ENCODE measurements at places on chromosomes 6 and 20. TPM values are rescaled to one million over a fixed set of nuclear protein-coding genes. Genes with fewer than 3 reads are reported as not detected.

DNA sequence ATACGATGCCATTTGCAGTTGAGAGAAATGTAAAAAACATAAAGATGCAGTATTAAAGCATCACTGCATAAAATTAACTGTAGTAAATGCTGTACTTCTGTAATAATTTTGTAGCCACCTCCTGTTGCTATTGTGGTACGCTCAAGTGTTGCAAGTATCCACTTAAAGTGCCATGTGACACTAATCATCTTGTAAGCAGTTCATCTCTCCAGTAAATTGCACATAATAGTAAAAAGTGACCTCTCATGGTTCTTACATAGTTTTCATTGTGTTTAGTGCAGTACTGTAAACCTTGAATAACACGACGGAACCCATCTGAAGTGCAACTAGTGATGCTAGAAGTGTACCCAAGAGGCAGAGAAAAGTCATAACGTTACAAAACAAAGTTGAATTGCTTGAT, 190.1 kb upstream of the VGLL2 start:
- no peak for DNase-seq

- no peak for DNase-seq
Observed at GRCh38 chr20:57851025-57851682, 141.3 kb upstream of the PMEPA1 start.

- DNase-seq, result no peak
Observed at GRCh38 chr6:45415788-45416518, 38.2 kb upstream of the SUPT3H start.

DNA sequence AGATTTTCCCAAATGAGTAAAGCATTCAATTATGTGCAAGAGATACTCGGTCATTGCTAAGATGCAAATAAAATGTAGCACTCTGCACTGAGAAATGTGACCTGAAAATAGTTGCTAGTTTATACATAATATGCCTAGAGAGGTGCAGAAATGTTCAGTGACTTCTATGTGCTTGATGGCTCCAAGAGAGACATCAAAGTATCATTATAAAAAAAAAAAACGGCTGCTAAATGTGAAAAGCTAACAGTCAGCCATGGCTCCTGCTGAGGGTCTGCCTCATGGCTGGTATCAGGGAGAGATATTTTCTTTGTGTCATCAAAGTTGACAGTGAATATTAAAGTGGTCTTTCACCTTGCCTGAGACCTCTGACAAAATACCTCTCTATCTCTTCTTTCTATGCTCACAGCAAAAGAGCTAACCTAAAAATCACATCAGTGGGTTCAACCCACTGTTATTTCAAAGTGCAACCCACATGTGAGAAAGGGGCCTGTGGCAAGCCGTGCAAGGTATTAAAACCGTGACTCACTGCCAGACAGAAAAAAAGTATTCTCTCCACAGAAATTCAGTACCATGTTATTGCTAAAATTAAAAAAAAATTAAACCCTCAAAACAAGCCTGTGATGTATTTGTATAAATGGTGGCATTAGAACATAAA, 259.0 kb downstream of the HIVEP2 start:
- no peak for DNase-seq

GRCh38 chr6:22045261-22045912, 251.4 kb downstream of the PRL start:
- DNase-seq, result no peak

GRCh38 chr20:8812817-8813216, 256.1 kb upstream of the PLCB4 start:
- no peak for DNase-seq

DNA sequence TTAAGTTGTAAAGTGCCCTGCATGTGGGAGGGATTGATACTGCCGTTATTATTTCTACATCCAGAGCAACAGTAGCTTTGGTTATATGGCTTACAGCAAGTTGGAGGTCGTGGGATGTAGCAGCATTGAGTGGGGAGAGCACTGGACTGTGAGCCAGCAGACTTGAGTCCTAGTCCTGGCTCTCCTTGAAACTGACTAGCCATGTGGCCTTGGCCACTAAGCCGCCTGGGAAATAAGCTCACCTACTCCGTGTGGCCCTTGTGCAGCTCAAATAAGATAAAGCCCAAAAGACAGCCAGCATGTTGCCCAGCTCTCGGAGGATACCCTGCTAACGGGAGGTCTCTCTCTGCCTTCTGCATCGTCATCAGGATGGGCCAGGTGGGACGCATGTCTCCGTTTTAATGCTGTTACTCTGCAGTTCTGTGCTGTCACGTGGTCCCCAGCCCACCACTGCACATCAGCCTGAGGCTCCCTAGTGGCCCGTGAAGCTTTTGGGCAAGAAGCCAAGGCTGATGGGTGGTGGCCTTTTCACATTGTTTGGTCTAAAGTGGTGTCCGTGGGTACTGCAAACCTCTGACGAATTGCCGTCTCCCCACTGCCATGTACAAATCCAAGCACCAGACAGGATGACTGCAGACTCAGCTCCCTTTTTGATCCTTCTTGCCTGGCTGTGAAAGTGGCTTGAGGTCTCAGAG, 7.9 kb downstream of the EPB41L1 start:
- no peak for DNase-seq

DNA sequence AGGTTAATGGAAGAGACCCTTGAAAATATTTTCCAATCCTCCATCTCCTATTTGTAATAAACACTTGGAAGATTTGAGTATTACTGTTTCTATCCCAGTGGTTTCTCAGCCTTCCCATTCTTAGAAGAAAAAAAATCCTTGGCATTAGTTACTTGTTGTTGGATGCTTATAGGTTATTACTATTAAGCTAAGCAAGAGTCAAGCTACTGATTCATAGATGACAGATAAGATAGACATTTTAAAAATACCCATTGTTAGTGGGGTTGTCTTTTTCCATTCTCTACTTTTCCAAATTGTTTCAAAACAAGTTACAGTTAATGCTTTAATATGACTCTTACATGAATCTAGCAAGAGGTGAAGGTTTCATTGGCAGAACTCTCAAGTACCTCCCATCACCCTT, 158.5 kb downstream of the HIVEP2 start:
- DNase-seq, result no peak

DNA sequence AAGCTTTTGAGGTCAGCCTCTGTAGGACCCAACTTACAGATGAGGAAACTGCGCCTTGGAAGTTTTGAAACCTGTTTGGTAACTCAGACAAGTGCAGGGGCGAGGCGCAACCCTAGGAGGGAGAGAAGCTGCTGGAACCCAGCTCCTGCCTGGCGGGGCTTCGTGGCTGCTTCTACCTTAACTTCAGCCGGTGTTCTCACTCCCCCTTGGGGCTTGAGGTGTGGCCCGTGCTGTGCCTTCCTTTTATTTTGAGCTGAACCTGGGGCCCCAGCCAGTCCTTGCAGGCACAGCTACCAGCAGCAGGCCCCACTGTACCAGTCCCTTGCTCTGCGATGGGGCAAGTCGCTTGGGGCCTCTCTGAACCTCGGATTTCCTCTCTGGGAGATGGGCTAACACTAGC, 12.0 kb downstream of the RBM38 start:
- DNase-seq, result no peak

DNA sequence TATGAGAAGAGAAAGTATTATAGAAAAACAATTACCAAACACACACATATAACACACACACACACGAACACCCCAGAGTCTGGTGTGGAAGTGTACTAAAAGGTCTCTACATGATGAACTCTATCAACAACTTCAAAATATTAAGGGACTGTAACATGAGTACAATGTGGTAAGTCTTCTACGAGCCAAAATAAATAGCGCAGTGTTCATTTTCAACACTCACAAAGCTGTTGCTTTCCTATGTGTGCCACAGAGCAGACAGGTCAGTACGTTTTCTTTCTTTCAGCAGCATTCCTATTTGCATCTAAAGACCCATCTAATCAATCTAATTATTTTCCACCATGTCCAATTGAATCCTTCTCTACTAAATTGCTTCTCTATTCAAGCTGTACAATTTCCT, 12.1 kb upstream of the CNKSR3 start:
- no peak for DNase-seq

DNA sequence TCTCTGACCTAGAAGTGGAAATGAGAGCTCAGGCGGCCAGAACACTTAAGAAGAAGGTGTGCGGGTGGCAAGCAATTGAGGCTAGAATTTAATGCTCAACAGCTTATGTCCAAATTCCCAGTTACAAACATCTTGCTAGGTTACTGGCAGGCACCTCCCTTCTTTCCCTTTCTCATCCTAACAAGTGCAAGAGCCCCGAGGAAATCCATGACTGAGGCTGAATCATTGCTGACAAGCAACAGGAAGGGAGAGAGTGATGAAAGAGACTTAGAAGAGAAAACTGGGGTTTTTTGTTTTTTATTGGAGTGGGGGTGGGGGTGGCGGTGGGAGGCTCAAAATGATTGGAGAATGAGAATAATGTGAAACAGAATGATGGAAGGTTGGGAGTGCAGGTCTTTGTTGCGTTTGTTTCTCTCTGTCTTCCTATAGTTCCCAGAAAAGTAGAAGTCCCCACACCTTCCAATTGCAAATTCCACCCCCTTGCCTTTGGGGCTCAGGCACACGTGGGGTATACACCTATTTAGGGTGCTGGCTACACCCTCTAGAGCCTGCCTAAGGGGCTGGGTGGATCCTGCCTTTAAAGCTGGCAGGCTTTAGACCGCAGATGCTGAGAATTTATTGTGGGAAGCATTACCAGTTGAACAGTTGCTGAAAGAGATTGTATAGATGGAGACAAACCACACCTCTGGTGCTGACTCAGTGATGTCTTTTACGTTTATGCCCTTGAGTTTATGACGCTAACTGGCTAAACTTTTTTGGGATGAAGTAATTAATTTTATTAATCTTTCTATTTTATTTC, 1.4 kb downstream of the FAM83B start:
- peak; percentile 32 for DNase-seq

DNA sequence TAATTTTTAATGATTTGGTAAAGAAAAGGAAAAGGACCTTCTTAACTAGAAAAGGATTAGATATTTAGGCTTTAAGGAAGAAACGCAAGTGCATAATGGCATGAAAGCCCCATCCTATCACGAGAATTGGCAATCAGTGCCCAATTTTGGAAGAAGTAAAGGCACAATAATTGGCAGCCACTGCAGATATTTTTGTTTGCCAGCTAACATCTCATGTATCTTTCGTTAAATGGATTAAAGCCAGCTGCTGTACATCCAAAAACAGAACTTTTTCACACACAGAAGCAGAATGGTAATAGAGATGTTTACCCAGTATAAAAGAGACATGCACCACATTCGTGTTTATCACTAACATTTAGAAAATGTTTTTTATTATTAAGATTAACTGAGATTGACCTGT, 180.3 kb downstream of the C6orf118 start:
- DNase-seq, result no peak

DNA sequence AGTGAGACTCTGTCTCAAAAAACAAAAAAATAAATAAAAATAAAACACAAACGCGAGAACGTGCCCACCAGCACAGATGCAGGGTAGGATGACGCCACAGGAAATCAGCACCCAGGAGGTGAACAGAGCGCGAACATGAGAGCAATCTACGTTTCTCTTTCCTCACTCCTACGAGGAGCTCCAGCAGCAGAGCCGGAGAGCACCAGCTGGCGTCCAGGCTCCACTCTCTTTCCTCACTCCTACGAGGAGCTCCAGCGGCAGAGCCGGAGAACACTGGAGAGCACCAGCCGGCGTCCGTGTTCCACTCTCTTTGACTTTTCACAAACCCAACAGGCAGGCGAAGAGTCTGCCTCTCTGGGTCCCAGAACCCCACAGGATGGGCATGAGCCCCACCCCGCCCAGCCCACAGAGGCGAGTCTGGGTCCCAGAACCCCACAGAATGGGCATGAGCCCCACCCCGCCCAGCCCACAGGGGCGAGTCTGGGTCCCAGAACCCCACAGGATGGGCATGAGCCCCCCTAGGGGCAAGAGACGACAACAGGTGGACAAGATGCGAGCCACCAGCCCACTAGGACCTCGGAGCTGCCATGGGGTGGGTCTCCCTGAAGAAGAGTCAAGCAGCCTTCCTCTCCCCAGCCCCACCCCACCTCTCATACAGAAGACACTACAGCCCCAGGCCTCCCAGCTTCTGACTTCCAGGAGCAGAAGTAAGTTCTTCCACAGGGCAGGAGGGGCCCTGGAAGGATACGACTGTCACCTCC, 20.2 kb downstream of the ZBTB46 start:
- DNase-seq, result no peak

DNA sequence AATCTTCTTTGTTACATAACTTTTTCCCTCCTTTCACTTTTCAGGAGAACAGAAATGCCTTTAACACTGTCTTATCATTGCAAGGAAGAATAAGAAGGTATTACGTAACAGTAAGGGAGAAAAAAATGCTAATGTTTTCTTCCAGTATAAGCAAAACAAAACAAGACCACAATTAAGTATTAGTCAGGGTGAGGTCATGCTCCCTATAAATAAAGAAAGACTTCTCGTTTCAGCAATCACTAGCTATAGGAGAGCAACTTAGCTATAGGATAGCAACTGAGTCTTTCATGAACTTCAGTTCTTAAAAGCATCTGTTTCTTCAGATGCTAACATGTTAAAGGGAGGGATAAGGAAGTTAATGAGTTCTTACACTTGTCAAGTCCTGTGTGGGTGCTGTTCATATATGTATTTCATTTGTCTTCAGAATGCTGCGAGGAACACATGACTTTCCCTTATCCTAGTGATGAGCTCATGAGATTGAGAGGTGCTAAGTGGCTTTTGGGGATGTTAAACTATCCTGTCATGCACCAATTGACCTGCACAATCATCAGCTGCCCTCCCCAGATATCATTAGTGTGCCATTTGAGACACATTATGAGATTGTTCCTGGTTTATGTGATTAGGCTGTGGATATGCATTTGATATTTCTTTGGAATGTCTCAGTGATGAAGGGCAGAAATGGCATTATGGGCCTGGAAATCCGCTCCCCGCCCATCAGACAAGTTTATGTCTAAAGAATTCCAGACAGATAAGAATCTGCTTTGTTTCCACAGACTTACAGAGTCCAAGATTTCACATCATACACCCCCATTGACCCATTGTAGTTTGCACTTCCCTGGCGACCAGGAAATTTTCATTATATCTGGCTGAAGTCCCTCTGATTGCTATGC, 37.5 kb downstream of the LAMA4 start:
- peak; percentile 80 for DNase-seq

DNA sequence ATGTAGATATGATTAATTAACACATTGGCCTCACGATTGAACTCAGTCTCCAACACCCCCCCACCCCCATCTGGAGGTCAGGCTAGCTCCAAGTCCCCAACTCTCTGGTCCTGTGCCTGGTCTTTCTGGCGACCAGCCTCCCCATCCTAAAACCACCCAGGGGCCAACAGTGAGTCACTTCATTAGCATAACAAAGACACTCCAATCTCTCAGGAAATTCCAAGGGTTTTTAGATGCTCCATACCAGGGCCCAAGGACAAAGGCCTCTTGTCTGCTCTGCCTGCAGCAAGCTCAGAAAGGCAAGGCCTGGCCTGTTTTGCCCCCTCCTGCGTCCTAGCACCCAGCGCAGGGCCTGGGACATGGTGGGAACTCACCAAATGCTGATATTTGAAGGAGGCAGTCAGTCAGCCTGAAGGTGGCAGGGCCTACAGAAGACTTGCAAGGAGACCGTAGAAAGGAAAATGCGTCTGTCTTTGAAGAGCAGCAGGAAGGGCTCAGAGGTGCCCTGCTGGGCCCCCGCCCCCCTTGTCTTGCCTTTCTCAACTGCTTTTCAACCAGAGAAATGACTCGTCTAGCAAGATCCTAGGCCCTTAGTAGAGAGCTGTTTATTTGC, 184.7 kb downstream of the CDH4 start:
- DNase-seq, result peak; percentile 76

Gene SOX18
- 0.19 TPM for total RNA-seq

Gene ADGRG6
- 0.68 TPM for total RNA-seq

Gene THEMIS
- total RNA-seq, result not detected

Gene FLRT3
- 36.5 TPM for total RNA-seq

Gene RAMACL
- total RNA-seq, result 0.04 TPM

Gene TREML4
- 0.46 TPM for total RNA-seq

Gene SPATS1
- total RNA-seq, result not detected

Gene OOEP
- not detected for total RNA-seq

Gene CALHM6
- total RNA-seq, result not detected

Gene IPCEF1
- 0.54 TPM for total RNA-seq

Gene PPIL6
- 1.0 TPM for total RNA-seq

All from H4 (cell line).